ENCODE measurements at places on chromosomes 16 and 17.
A peak's percentile ranks its signal among the peaks of the same experiment; 100 is the strongest.

GRCh38 chr16:86396901-86397311 is 113.4 kb upstream of the FOXF1 start:
- DNase-seq: peak; percentile 95

- DNase-seq: no peak
Measured at GRCh38 chr16:73170612-73171038, 122.7 kb upstream of the ZFHX3 start.

GRCh38 chr16:58418601-58419000 is 26.3 kb downstream of the GINS3 start:
- peak; percentile 60 for DNase-seq

GRCh38 chr16:12674071-12674470 is 129.6 kb downstream of the CPPED1 start:
- peak; percentile 58 for DNase-seq

DNA sequence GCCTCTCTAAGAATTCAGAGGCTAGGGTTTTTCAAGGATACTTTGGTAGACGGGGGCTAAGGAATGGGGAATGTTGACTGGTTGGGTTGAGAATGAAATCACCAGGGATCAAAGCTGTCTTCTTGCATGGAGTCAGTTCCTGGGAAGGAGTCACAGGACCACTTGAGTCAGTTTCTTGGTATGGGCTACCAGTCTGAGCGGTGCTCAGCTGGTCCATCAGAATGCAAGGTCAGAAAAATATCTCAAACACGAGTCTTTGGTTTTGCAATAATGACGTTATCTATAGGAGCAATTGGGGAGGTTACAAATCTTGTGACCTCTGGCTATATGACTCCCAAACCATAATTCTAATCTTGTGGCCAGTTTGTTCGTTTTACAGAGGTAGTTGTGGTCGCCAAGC is 18.4 kb downstream of the CHD9NB start:
- peak; percentile 33 for DNase-seq

GRCh38 chr16:79185711-79186110 is 414.8 kb downstream of the MAF start:
- peak; percentile 17 for DNase-seq

DNA sequence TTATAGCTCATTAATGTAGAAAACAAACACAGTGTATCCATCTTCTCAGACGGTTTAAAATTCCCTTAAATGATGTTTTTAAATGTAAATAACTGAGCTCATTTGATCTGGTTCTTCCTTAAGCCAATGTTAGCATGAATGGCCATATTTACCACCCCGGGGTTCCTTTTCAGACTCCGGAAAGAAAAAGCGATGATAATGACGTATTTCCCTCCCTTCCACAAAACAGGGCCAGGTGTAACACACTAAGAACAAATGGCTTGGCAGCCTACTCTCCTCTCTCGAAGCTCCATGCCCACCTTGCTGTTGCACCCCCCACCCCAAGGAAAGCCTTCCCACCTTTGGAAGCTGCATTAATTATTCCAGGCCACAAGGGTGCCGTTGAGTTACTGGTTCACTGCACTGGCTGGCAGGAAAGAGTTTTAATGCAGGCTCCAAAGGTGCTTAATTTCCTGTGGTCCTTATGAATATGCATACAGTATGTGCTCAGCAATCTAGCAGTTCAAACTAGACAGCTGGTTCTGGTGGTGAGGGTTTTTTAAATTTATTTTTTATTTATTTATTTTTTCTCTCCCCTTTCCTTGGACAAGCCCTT is 378.9 kb downstream of the WWOX start:
- no peak for DNase-seq

- no peak for DNase-seq
Measured at GRCh38 chr16:73190688-73191659, 143.0 kb upstream of the ZFHX3 start.

GRCh38 chr17:32513579-32513978 is 26.8 kb downstream of the CDK5R1 start:
- no peak for DNase-seq

- no peak for DNase-seq
Measured at GRCh38 chr16:73793260-73793659, 503.4 kb upstream of the PSMD7 start.
